Caco-2 (cell line): ENCODE measurements at places on chromosomes 2 and 18. TPM values are rescaled to one million over a fixed set of nuclear protein-coding genes. Genes with fewer than 3 reads are reported as not detected.

The LBX2 gene
- 11.1 and 11.4 TPM in 2 replicates for total RNA-seq

DNA sequence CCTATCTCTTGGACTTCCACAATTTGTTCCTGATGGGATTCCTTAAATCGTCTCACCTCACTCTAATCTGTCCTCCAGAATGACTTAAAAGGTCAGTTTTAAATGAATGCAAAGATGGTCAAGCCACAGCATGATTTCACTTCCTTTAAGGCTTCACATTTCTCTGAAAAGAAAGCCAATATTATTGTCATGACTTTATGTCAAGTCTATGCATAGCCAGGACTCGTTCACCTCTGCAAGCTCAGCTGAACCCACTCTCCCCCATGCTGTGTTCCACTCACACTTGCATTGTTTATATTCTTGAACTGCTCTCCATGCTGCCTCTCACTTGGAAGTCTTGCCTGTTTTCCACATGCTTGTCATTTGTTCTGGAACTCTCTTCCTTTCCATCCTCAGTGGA is 298.4 kb upstream of the MMADHC start:
- DNase-seq: no peak

- DNase-seq: no peak
Measured at GRCh38 chr2:190405995-190406394, 2.2 kb upstream of the MFSD6 start.

DNA sequence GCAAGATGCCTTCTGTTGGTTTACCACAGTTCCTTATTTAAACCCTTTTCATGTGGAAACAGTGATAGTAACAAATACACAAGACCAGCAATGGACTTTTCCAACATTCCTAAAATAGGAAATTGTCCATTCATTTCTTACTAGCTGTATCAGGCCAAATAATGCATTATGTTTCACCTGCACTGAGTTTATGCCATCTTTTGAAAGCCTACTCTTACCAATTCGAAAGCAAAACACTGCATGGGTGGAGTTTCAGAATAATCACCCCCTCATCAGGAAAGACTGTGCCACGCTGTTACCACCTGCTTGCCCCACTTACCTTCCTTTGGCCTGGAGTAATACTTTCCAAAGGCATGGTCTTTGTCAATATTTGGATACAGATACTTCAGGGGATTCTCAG is 37.5 kb downstream of the STAT1 start:
- DNase-seq: no peak

GRCh38 chr18:29840089-29840488 is 1202.5 kb downstream of the DSC3 start:
- DNase-seq: no peak

The GALNT1 gene
- 53.6 and 57.4 TPM in 2 replicates for total RNA-seq

GRCh38 chr2:143617803-143618415 is 488.7 kb downstream of the ARHGAP15 start:
- DNase-seq: no peak

DNA sequence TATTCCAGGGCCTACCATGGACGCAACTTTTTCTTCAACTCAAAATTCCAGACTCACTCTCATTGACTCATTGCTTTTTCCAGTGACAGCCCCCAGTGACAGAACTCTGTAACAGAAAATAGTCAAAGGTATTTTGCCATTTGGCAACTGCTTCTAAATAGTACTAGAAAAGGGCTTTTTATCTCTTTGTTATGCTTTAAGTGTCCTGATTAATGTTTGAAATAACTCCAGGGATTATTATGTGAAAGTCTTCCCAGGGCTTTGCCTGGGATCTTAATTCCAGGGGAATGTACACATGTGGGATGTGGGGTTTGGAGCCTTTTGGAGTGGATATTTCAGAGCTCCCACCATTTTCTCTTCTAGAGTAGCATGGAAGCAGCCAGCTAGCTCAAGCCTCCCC is 198.8 kb downstream of the KCNS3 start:
- no peak for DNase-seq

DNA sequence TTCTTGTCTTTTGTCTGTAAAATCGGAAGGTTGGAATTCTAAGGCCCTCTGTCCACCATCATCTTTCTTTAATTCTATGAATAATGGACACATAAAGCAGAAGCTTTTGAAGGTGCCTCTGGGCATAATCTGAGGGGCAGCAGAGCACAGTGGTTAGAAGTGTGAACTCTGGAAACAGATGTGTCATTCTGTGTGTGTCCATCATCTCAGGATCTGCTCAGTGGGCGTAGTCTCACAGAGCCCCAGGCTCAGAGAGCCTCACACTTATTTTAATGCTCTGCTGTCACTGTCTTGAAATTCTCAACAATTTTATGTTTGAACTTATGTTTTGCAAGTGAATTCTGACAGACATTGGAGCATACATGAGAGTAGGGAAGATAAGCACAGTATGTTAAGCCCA is 31.0 kb upstream of the CCDC93 start:
- DNase-seq: no peak

- DNase-seq: no peak
Measured at GRCh38 chr2:240423788-240424191, 11.7 kb upstream of the GPC1 start.

- no peak for DNase-seq
Measured at GRCh38 chr2:221102896-221103688, 469.0 kb downstream of the EPHA4 start.

DNA sequence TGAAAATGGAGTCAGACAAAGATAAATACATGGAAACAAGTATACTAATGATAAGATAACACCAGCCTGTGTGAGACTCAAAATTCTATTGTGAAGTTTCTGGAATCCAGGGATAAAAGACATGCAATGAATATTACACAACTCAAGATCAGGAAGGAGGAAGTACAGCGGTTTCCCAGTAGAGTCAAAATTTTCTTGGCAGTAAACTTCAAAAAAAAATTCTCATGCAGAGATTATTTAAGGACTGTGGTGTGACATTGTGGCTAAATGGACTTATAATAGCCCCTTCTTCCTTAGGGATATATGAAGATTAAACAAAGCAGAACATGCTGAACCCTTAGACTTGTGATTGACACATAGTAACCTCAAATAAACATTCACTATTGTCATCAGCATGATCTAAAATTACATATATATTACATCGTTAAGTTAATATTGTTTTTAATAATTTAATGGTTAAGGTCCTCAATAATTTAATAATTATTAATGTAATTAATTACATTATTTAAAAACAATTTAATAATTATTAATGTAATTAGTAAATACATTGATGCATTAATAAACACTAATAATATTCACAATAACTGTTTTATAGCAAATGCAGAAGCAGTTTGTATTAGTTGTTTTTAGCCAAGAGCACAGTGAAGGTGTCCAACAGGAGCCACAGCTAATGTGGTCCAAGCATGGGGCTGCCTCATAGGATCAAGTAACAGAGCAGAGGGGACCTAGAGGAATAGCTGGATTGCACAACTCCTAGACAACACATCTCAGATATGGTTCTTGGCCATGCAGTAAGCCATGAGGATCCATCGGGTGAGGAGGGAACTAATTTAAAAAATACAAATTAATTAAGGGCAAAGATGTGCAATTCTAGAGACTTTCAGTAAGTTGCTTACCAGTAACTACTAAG is 77.3 kb downstream of the POLE4 start:
- DNase-seq: peak; percentile 11

The DYNAP gene
- not detected in 2 replicates for total RNA-seq

GRCh38 chr18:23977103-23977502 is 37.5 kb upstream of the TTC39C start:
- no peak for DNase-seq

The SIX2 gene
- total RNA-seq: 0.88 and 1.9 TPM in 2 replicates

GRCh38 chr2:178949584-178949983 is 100.4 kb downstream of the CCDC141 start:
- DNase-seq: no peak

DNA sequence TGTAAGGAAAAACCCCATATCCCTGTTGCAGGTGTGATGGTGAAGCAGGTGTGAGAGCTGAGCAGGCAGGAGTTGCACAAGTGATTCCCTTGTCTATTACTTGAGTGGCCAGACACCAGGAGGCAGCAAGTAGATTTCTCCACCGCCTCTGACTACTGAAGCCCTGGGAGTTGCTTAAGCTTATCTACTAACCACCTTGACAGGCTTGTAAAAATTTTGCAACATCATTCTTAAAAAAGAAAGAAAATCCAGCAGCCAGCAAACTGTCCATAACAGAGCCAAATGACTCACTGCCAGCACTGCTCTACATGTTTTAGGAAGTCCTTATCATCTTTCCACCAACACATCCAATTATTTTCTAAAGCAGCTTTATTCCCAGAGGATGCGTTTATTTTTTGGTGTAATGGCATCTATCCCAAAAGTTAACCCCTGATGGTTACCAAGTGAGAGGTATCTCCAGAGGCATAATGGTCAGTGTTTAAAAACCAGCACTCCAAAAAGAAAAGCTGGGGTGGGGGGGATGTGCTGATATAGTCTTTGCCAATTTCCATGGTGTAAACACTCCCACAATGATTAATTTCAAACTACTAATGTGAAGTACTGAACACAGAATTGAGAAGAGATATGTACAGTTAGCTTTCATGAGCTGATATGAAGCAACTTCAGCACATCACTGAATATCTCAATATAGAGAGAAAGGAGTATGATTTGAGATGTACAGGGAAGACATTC is 16.3 kb upstream of the GPR39 start:
- peak; percentile 79 for DNase-seq

- DNase-seq: no peak
Measured at GRCh38 chr2:42764901-42765300, 966 bp upstream of the OXER1 start.

- no peak for DNase-seq
Measured at GRCh38 chr2:60552851-60553494, 481 bp downstream of the BCL11A start.

The ACTR3 gene
- 340 and 341 TPM in 2 replicates for total RNA-seq

- DNase-seq: no peak
Measured at GRCh38 chr2:218285604-218286003, 6.7 kb downstream of the TMBIM1 start.
